ENCODE measurements at places on chromosomes 5 and 9. TPM values are rescaled to one million over a fixed set of nuclear protein-coding genes. Genes with fewer than 3 reads are reported as not detected.
A peak's percentile ranks its signal among the peaks of the same experiment; 100 is the strongest.

The CCDC192 gene
- not detected for total RNA-seq

The HINT1 gene
- 540 TPM for total RNA-seq

The ST8SIA4 gene
- total RNA-seq = 0.07 TPM

The ZDHHC11B gene
- 2.3 TPM for total RNA-seq

DNA sequence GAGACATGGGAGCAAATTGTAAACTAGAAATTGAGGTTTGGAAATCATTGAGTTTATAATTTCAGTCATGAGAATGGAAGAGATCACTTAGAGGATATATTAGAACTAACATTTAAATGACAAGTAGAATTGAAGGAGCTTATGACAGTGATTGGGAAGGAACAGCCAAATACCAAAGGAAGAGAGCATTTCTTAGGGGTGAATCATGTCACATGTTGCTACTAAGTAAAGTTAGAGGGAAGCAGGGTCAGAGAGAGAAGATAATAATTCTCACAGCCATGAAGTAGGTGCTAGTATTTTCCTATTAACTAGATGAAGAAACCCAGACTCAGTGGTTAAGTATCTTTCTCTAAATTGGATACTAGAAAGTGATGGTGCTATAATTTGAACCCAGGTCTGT lies 59.3 kb downstream of the COMMD10 start:
- peak; percentile 55 for DNase-seq

DNA sequence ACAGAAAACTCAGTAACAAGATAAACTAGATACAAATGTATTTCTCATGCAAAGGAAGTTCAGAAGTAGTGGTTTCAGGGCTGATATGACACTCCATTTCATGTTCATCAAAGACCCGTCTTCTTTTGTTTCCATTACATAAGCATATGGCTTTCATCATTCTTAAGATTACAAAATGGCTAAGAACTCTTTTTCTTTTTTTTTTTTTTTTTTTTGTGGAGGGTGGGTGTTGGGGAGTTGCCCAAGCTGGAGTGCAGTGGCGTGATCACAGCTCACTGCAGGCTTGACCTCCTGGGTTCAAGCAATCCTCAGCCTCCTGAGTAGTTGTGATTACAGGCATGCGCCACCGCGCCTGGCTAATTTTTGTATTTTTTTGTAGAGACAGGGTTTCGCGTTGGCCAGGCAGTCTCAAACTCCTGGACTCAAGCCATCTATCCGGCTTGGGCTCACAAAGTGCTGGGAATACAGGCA lies 22.0 kb upstream of the PTBP3 start:
- DNase-seq = no peak

The CA9 gene
- not detected for total RNA-seq

DNA sequence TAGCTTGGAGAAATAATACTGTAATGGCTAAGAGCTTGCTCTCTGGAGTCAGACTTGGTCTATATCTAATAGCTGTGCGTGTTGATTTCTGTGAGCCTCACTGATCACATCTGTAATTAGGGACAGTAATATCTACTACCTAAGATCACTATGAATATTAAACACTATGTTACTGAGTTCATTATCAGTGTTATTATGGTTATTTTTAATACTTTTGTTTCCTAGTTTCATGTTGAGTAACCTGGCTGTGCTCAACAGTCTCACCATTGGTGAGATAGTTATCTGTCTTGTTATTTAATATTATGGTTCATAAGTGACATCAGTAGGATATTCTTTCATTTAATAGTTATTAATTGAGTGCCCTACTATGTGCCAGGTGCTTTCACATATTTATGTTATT lies 22.4 kb upstream of the CAVIN4 start:
- no peak for DNase-seq

Measured in A172 (cell line).